ENCODE measurements at places on chromosomes 13 and 19. TPM values are rescaled to one million over a fixed set of nuclear protein-coding genes. Genes with fewer than 3 reads are reported as not detected.

Gene TMPRSS9
- 0.17 TPM for total RNA-seq

Gene FAM216B
- total RNA-seq: not detected

Gene LYPD3
- 16.8 TPM for total RNA-seq

Gene LILRB4
- total RNA-seq: not detected

Gene SPACA4
- total RNA-seq: not detected

Gene LILRB3
- not detected for total RNA-seq

Gene FUT2
- not detected for total RNA-seq

Gene VAV1
- 3.2 TPM for total RNA-seq

Gene PPM1N
- 4.7 TPM for total RNA-seq

Gene ADAMTSL5
- total RNA-seq: 5.0 TPM

Gene ZNF816
- total RNA-seq: 10.2 TPM

Gene NCCRP1
- total RNA-seq: 6.2 TPM

Gene ZIM2
- total RNA-seq: not detected

Gene COL4A2
- 127 TPM for total RNA-seq

Gene LHFPL6
- 7.8 TPM for total RNA-seq

Gene SHFL
- 18.4 TPM for total RNA-seq

Gene CYP2F1
- total RNA-seq: not detected

Gene PABPC3
- total RNA-seq: 0.26 TPM

Gene WDR87
- total RNA-seq: not detected

Gene NALCN
- total RNA-seq: 6.4 TPM

Gene CPB2
- total RNA-seq: not detected

Gene SOX21
- total RNA-seq: 16.2 TPM

Gene ZNF575
- not detected for total RNA-seq

Gene RASA3
- total RNA-seq: 9.1 TPM

Gene FBXO27
- total RNA-seq: 7.1 TPM

Gene FCGBP
- 0.52 TPM for total RNA-seq

Gene LGI4
- total RNA-seq: not detected

Gene METTL21C
- not detected for total RNA-seq

Gene ZNF577
- 6.2 TPM for total RNA-seq

Gene SKA3
- 29.0 TPM for total RNA-seq

Gene TIMM29
- total RNA-seq: 90.1 TPM

Gene MYO9B
- 76.1 TPM for total RNA-seq

Gene MVB12A
- total RNA-seq: 103 TPM
